ENCODE measurements at places on chromosomes 4 and X.

- no peak for DNase-seq
These were observed 22.2 kb downstream of the C4orf50 start for GRCh38 chr4:5995901-5996623.

DNA sequence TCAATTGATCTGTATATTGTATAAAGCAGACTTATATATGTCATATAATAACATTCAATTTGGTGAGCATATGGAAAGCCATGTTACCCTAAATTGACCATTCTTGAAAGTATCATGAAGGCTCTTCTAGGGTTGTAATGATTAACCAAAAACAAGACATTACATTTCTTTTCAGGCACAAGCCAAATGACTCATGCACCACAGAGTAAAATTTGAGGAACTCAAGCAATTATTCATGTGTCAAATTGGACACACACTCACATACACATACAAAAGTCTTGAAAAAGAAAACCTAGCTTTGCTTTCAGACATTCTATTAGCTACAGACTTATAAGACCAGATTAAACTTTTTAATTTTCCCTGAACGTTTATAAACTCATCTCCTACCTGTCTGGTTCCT is 146.5 kb upstream of the PCDH18 start:
- no peak for DNase-seq

DNA sequence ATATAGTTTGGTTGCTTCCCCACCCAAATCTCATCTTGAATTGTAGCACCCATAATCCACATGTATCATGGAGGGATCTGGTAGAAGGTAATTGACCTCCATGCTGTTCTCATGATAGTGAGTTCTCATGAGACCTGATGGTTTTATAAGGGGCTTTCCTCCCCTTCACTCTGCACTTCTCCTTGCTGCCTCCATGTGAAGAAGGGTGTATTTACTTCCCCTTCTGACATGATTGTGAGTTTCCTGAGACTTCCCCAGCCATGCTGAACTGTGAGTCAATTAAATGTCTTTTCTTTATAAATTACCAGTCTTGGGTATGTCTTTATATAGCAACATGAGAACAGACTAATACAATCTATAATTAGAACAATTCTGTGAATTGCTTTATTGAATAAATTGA is 11.9 kb upstream of the DCAF4L1 start:
- DNase-seq: no peak

GRCh38 chr4:180160195-180160983 is 2082.8 kb upstream of the TENM3 start:
- DNase-seq: no peak

- no peak for DNase-seq
These were observed 64.2 kb upstream of the SPP1 start for GRCh38 chr4:87911252-87911774.
